Cortex of kidney (tissue), 1 donor: ENCODE measurements at places on chromosomes 1 and 21.

DNA sequence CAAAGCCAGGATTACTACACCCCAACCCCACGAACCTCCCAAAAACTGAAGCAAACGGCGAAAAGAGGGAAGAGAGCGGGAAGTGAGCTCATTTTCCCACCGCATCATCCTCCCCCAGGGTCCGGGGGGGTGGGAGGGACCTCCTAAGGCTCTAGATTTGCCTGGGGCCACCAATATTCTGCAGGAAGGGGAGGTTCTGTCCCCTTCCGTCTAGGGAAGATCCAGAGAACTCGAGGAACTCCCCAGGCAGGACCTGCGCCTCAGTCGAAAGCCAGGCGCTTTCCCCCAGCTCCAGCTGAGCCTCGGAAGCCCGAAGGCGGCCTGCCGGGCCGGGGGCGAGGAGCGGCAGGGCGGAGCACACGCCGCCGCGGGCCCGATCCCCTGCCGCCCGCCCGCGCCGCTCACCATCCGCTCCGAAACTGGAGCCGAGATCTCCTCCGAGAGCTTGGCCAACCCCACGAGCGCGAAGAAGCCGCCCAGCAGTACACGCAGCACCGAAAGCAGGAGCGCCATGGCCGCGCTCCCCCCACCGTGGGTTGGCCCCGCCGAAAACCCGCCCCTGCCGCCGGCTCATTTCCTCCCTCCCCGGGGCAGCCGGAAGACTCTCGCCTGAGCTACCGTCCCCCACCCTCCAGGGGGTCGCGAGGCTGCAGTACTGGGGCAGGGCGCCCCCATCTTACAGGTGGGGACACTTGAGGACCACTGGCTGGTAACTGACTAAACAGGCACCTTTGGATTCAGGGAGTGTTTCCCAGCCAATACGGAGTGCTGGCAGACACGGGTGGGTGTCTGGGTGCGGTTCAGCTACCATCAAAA, at the start of gene TMEM35B:
TSS of gene TMEM35B (minus strand) at position 555 of the 816 bp plus-strand sequence. CDS start at position 513, 42 bp downstream.
- DNase-seq: no peak

- no peak for DNase-seq
These were observed 47.6 kb downstream of the KIAA0319L start for GRCh38 chr1:35509558-35509957.

DNA sequence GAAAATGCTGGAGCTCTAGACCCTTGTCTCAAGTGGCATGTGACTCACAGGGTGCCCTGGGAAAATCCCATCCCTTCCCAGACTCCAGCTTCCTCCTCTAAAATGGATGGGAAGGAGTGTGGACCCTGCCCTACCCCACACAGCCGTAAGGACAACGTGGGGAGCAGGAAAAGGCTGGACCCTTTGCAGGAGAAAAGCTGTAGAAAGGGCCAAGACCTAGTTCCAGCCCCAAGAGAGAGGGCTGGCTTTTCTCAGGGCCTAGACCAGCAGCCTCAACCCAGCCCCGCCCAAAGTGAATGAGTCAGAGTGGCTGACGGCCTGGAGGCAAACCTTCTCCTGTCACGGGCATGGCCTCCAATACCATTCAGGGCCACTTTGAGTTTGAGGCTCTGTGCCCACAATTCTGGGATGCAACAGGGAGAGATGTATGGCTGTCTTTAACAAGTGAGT, 1.1 kb downstream of the LAMB3 start:
- no peak for DNase-seq

- no peak for DNase-seq
These were observed 14.2 kb upstream of the KCNE1 start for GRCh38 chr21:34526241-34526617.

DNA sequence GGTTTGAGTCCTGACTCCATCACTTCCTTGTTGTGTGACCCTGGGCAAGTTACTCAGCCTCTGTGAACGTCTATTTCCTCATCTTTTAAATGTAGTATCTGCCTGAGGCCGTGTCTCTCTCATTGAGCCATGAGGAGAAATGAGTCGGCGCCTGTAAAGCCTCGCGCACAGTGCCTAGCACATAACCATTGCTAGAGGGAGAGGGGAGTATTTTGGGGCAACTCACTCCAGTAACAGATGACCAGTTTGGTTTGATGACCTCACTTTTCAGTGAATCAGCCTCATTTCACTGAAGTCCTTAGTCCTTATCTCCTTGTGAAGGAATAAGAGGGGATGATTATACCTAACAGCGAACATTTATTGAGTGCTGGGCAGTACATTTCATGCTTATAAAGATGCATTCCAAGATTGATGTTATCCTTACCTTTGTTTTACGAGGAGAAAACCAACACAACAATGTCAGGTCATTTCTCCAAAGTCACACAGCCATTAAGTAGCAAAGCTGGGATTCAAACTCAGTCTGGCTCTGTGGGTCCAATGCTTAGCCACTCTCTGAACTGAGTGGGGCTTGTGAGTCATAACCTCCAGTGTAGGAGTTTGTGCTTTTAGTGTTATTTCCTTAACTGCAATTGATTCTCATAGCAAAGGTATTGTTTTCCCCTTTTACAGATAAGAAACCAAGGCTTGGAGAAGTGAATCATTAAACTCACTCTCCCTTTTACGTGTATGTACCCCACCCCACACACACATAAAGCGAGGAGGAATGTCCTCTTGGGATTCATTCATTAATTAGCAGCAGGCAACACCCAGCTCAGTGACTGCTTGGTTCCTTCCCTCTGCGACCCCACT, 25.9 kb downstream of the KCNC4 start:
- no peak for DNase-seq

DNA sequence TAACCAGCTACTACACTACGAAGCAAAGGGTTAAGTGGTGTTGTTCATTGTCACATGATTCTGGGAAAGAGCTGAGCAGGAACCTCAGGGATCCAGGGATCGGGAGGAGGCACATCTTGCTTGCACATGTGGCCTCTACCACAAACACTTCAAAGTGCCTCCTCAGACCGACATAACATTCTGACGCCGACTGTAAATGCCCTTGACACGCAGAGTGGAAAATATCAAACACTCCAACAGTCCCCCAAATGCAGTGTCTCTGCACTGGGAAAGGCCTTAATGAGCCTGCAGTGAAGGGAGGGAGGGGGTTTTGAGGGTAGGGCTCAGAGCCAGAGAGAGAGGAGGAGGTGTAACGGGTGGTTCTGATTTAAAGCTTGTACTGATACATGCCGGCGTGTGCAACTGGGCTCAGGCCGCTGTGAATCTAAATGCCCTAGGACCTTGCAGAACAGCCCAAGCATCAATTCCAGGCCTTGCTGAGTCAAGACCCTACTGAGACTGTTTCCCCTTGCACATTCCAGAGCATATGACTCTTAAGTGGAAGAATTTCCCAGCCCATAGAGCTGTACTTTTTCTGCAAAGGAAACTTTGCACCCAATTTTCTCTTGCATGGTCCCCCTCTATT, 163.7 kb downstream of the NTMT2 start:
- no peak for DNase-seq

GRCh38 chr1:203307641-203308126, 2.4 kb downstream of the BTG2 start:
- DNase-seq: no peak

DNA sequence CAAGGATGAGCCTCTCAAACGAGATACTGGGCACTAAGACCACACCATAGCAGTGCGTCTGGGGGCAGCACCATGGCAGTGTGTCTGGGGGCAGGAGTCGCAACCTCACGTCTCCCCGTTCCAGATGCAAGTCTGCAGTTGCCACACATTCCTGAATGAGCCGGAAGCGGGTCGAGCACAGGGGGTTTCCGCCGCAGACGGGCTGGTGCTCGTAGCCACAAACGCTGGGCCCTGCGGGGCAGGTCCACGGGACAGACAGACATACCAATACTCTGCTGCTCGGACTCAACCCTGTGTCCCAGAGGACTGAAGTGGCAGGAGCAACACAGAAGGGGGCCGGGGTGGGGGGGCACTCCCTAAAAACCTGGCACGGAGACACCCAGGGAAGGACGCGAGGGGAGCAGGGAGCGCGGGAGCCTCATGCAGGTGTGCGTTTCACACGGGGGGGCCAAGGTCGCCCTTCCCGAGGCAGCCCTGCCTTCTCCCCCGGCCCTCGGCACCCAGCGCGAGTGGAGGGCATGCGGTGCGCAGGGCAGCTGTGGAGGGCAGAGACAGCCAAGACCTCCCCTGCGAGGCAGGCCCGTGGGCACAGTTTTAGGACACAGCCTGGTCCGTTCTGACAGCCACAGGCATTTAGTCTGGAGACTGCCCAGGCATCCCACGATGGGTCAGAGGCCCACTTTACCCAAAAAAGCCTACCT, 24.5 kb downstream of the PTTG1IP start:
- DNase-seq: no peak

- DNase-seq: no peak
These were observed 93.7 kb upstream of the ETS2 start for GRCh38 chr21:38712071-38712470.

DNA sequence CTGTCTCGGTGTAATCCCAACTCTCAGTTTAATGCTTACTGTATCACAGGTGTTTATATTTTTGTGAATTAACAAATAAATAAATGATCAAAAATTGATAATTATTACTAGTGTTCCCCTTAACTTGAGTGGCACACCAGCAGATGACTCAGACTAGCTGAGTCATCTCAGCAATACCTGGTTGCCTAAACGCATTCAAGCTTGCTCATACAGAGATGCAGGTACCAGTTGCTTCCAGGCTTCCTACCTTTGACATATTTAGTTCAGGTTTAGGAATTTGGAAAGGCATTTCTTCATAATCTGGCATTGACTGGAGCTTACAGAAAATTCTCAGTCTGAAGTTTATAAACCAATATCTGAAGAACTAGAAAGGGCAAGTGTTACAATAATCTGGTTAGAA, 78.9 kb upstream of the LMO4 start:
- DNase-seq: no peak

DNA sequence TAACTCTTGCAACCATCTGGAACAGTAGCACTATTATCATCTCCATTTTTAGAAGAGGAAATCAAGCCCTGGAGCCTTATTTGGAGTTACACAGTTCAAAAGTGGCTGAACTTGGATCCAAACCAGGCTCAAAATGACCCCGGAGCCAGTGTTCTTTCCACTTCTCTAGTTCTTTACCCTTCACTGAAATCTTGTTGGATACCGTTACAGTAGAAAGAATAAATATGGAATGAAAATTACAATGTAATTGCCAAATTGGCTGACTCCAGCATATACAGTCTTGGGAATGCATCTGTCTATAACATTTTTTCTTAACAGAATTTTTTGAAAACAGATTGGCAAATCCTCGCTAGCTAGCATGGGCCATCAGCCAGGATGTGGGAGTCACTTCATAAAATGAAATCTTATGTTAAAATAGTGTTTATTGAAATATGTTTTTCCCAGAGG, 261.4 kb downstream of the CTH start:
- DNase-seq: no peak

DNA sequence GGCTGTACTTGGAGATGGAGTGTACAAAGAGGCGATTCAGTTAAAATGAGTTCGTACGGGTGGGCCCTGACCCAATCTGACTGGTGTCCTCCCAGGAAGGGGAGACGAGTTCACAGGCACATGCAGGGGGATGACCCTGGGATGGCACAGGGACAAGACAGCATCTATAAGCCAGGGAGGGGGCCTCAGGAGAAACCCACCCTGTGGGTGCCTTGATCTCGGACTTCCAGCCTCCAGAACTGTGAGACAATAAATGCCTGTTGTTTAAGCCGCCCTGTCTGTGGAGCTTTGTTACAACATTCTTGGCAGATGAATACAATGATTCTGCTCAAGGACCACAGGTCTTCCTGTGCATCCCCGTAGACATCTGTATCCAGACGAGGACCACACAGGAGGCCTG, 14.6 kb upstream of the CLDN14 start:
- DNase-seq: no peak

GRCh38 chr1:10209590-10209904, 823 bp upstream of the KIF1B start:
- no peak for DNase-seq

GRCh38 chr1:96080925-96081324, 640.7 kb upstream of the PTBP2 start:
- no peak for DNase-seq

- DNase-seq: no peak
These were observed 444.2 kb downstream of the GPATCH2 start for GRCh38 chr1:217186664-217187063.

- DNase-seq: no peak
These were observed 74.5 kb downstream of the S1PR1 start for GRCh38 chr1:101311146-101311920.

DNA sequence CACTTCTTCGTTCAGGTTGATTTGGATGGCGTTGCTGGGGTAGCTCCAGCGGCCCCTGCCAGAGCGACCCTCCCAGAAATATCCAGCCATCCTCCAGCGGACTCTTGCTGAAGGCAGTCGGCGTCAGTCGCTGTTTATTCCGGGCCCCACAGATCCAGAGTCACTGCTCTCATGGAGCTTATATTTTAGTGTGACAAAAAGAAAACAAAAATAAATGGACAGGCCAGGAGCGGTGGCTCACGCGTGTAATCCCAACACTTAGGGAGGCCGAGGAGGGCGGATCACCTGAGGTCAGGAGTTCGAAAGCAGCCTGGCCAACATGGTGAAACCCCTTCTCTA, 791 bp upstream of the CFAP298 start:
- DNase-seq: no peak

GRCh38 chr1:112074711-112075110, 85.2 kb upstream of the KCND3 start:
- DNase-seq: no peak

GRCh38 chr21:14734191-14734590, 188.1 kb upstream of the SAMSN1 start:
- DNase-seq: no peak

DNA sequence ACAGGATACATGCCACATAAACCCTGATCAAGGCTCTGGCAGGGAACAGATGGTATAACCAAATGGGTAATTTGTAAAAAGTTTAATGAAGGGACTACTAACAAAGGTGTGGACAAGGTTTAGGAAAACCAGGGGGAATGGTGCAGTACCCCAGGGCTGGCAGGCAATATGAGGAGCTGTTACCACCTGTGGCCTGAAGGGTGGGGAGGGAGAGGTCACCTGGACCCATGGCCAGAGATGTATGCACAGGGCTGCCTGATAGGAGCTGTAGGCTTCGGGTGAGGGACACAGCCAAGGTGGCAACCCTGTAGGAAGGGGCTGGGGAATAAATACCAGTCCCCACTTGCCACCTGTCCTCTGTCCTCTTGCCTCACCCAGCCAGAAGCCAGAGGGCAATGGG, 51.4 kb upstream of the ID3 start:
- no peak for DNase-seq

GRCh38 chr1:208242941-208243526, 1.1 kb downstream of the PLXNA2 start:
- no peak for DNase-seq

DNA sequence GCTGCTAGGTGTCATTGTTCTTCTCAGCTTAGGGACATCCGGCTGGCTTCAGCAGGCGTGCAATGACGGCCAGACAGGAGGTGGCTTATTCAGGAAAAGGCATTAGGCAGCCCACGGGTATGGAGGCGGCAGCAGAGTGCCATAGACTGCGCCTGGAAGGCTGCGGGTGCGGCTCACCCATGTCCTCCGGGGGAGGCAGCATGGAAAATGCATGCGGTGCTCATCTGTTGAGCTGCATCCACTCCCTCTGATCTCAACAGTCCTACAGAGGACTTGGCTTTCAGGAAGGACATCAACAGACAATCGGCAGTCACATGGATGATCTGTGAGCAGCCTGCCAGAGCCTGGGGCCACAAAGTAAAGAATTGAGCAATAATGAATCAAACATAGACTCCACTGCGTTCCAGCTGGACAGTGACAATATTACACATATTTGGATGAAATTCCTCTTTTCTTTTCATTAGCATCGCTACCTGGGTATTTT, 42.9 kb downstream of the UMODL1 start:
- no peak for DNase-seq
